A172 (cell line): ENCODE measurements at places on chromosomes 13 and 19. TPM values are rescaled to one million over a fixed set of nuclear protein-coding genes. Genes with fewer than 3 reads are reported as not detected.

RAB11B gene
- total RNA-seq, result 3.1 and 8.0 TPM in 2 replicates

DNA sequence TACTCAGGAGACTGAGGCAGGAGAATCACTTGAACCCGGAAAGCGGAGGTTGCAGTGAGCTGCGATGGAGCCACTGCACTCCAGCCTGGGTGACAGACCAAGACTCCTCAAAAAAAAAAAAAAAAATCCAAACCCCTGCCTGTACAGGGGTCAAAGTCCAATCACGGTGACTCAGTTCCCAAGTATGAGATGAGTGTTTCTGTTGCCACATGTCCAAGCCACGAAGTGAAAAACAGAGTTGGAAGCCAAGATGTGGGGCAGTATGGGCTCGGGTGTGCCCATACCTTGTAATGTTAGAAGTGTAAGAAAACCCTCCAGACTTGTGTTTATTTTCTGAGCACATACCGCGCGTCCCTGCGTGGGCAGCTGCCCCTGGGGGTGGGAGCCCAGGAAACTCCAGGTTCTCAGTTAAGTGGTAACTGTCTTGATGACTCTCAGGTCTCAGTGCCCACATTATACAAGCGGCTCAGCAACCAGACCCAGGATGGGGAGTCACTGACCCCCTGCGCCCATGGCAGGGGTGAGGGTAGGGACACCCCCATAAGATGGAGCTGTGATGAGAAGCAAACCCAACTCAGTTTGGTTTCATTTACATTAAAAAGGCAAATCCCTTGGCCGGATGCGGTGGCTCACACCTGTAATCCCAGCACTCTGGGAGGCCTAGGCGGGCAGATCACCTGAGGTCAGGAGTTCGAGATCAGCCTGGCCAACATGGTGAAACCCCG is 1.2 kb upstream of the GPX4 start:
- peak; percentile 98 for DNase-seq

GRCh38 chr13:98976941-98977340 is 923 bp downstream of the DOCK9 start:
- DNase-seq, result peak; percentile 31

DNA sequence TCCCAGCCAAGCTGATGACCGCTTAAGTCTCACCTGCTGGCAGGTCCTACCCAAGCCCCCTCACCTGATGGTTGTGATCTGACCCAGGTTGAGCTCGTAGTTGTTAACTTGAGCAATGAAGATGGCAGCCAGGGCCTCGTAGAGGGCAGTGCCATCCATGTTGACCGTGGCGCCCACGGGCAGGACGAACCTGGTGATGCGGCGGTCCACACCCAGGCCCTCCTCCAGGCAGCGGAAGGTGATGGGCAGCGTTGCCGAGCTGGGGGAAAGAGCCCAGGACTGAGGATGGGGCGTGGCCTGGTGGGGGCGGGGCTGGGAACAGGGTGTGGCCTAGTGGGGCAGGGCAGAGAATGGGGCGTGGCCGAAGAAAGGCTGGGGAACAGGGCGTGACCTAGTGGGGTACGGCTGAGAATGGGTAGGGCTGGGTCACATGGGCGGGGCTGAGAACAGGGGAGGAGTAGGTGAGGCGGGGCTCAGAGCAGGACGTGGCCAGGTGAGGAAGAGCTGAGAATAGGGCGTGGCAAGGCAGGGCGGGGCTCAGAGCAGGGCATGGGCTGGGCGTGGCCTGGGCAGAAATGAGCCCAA is 12.9 kb downstream of the OR7C2 start:
- no peak for DNase-seq

NOTCH3 gene
- 16.1 and 18.6 TPM in 2 replicates for total RNA-seq

- DNase-seq, result no peak
Measured at GRCh38 chr13:37561031-37561430, 37.5 kb downstream of the POSTN start.

PRKD2 gene
- total RNA-seq, result 13.3 and 18.8 TPM in 2 replicates

KIRREL2 gene
- total RNA-seq, result 0.62 and 0.83 TPM in 2 replicates

NLRP4 gene
- total RNA-seq, result 0.03 TPM in 1 of 2 replicates, not detected in the other

SUPT5H gene
- total RNA-seq, result 101 and 116 TPM in 2 replicates

DNA sequence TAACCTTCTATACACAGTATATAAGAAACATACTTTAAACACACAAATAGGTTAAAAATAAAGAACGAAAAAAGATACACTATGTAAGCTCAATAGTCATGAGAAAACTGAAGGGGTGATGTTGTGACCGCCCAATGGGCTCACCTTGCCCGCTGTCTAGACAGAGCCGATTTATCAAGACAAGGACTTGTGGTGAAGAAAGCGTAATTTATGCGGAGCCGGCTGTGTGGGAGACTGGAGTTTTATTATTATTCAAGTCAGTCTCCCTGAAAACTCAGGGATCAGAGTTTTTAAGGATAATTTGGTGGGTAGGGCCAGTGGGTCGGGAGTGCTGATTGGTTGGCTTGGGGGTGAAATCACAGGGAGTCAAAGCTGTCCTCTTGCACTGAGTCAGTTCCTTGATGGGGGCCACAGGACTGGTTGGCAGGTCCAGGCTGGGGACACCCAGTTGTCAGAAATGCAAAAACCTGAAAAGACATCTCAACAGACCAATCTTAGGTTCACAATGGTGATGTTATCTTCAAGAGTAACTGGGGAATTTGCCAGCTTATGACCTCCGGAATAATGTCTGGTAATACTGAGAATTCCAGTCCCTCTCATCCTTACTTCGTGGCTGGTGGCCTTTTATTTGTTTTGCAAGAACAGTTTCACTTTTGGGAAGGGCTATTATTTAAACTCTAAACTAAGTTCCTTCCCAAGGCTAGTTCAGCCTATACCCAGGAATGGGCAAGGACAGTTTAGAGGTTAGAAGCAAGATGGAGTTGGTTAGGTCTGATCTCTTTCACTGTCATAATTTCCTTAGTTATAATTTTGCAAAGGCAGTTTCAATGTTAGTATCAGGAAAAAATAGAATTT is 96.6 kb downstream of the UBL3 start:
- DNase-seq, result peak; percentile 13

GTF2F1 gene
- 76.6 and 93.8 TPM in 2 replicates for total RNA-seq

GRCh38 chr13:107466326-107467099 is 748.8 kb downstream of the LIG4 start:
- peak; percentile 51 for DNase-seq

S1PR5 gene
- total RNA-seq, result 7.9 and 9.0 TPM in 2 replicates

DNA sequence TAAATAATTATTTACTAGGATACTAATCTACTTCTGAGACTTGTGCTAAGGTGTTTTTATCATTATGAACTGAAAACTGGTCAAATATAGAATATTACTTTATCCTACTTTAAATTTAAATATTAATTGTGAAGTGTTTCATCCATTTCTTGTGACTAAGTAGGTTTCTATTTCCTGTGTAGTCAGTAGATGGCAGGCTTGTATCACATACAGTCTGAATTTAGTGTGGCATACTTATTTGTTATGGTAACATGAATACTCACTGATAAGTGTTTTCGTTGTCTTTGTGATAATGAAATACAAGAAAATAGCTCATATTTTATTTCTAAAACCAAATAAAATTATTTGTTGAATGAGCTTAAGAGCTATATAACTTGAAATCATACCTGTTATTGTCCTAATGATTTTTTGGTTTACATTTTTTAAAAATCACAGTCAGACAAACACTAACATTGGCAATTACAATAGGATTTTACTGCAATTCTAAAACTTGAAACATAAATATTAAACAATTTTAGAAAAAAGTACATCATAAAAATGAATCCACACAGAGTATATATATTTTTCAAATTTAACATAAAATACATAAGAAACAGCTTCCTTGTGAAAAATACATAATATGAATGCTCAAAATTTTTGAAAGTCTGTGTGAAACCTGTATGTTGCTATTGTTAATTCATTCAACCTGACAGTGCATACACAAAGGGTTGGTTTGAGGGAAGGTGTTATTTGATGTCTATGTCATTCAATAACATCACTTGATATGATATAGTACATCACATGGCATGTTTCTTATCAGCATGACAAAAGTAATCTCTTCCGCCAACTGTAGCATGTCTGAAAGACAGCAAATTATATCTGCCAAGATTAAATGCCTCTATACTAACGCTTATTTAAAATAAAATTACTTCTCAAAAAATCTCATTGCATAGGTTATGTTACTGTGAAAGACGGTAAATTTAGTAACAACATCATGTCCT is 904.8 kb upstream of the PCDH20 start:
- peak; percentile 55 for DNase-seq

DNA sequence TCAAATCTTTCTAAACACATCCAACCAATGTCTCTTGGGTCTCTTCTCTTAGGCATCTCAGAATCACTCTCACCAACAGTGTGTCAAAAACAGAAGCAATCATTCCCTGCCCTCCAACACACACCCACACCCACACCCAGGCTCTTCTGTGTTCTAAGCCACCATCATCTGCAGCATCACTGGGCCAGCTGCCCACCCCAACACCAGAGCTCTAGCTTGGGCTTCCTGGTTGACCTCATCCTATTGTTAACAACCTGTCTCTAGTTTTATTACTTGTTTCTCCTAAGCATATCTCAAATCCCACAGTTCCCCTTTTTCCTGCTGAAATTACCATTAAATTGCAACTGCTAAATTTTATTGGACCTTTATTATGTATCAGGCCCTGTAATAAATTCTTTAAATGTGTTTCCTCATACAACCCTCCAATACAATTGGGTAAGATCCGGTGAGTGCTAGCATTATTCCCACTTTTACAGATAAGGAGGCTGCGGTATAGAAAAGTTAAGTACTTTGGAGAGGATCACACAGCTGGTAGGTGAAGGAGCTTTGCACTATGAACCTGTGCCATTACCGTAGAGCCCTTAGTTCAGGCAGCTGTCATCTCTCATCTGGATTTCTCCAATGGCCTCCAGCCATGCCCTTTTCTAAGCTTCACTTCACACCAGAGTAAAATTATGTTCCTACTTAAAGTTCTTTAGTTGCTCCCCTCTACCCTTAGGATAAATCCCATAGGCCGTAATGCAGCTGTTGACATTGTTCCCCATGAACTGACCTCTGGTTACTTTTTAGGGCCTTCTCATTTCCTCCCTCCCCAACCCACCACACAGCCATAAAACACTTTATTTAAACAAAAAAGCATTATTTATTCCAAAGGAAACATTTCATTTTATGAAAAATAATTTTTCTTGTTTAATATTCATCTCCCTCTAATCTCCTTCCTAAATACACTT is 227.7 kb downstream of the B3GLCT start:
- DNase-seq, result no peak

GRCh38 chr13:74187564-74187963 is 53.4 kb upstream of the KLF12 start:
- DNase-seq, result peak; percentile 22

- no peak for DNase-seq
Measured at GRCh38 chr19:12885749-12886650, 1.0 kb downstream of the KLF1 start.

DNA sequence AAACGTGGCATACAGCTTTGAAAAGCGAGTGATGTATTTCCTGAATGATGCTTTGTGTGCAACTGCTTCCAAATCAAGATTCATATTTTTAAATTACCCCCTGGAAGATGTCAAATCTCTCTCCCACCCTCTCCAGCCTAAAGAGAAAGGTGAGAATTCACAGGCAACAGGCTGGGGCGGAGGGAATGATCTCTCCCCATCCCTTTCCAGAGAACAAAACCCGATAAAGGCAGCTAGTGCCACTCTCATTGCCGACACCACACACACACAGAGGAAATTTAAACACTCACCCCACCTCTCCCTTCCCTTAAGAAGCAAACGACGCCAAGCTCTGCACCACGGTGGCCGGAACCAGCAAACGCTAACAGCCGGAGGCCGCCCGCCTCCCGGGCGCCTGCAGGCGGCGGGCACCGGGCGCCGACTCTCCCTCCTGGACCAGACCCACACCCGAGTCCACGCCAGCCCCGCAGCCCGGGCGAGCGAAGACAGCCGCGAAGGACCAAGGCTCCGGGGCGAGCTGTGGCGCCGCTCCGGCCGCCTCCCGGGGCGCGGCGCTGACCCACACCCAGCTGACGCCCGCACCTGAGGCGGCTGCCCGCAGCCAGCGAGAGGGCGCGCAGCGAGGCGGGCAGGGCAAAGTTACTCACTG is 477 bp downstream of the LNX2 start:
- peak; percentile 4 for DNase-seq

CGB5 gene
- 1.3 and 3.4 TPM in 2 replicates for total RNA-seq

GRCh38 chr13:100334214-100334613 is 245.3 kb downstream of the PCCA start:
- no peak for DNase-seq

- peak; percentile 72 for DNase-seq
Measured at GRCh38 chr13:73938372-73939070, 195.7 kb downstream of the KLF12 start.

DNA sequence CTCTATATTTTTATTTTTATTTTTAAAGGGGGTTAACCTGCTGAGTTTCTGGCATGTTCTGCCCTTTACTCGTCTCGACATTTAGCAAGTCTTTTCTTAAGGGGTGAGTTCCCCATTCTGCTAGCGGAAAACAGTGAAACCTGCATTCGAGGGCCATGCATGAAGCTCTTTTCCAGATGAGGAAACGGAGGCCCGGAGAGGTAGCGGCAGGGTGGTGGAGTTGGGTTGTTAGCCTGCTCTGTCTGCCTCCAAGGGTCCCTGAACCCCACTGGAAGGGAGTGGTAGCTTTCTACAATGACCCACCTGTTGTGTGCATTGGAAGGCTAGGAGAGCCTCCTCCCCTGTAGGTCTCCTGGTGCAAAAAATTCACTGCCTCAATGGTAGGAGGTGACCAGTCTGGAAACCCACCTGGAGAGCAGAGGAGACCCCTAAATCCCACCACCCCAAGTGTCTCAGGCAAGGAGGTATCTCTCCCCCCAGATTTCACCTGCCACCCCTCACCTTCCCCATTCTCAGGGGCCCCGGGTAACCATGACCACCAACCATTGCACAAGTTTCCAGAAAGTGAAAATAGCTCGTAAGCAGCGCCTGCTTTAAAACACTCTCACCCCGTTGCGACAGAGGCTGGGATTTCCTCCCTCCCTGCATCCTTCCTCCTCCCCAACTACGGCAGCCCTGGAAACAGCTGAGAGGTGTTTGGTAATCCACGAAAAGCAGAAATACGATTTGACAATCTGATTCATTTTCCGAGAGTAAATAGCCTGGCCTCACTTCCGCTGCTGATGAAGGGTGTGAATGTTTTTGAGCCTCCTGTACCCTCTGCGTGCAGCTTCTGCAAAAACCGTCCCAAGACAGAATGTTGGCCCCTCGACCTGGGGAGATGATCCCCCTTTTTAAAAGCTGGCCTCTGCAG is 3.5 kb downstream of the KLF2 start:
- DNase-seq, result no peak

CD33 gene
- 1.2 and 3.1 TPM in 2 replicates for total RNA-seq

- no peak for DNase-seq
Measured at GRCh38 chr13:101747039-101747438, 294.6 kb downstream of the ITGBL1 start.

- DNase-seq, result no peak
Measured at GRCh38 chr19:45773384-45773783, 4.3 kb upstream of the SIX5 start.

DNA sequence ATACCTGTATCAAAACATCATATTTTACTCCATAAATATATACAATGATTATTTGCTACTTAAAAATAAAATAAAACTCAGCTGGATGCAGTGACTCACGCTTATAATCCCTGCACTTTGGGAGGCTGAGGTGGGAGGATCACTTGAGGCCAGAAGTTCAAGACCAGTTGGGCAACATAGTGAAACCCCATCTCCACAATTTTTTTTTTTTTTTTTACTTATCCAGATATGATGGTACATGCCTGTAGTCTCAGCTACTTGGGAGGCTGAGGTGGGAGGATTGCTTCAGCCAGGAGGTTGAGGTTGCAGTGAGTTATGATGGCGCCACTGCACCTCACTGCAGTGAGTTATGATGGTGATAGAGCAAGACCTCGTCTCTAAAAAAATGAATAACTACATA is 22.4 kb downstream of the POU2F2 start:
- no peak for DNase-seq

GRCh38 chr13:113766035-113766800 is 7.2 kb downstream of the TMEM255B start:
- DNase-seq, result no peak
